Cortex of kidney (tissue), 1 donor: ENCODE measurements at places on chromosomes 4 and X.

DNA sequence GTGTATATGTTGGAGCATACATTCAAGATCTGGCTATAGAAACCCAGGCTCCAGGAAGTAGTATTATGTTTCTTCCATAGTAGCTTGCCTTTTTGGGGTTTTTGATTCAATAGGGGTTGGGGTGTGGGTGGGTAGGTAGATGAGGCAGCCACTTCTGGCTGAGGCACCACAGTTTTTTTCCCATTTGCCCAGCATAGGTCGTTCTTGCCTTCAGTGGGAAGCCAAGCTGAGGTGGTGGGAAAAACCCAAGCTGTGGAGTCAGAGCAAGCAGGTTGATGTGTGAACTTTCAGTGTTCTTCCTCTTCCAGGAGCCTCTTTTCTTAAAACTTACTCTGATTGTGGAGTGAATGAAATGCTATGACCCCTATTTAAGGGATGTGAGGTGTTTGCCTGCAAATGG, 67.0 kb upstream of the RPS6KA3 start:
- DNase-seq = no peak

GRCh38 chrX:100263650-100264049, 146.4 kb downstream of the PCDH19 start:
- DNase-seq = no peak

DNA sequence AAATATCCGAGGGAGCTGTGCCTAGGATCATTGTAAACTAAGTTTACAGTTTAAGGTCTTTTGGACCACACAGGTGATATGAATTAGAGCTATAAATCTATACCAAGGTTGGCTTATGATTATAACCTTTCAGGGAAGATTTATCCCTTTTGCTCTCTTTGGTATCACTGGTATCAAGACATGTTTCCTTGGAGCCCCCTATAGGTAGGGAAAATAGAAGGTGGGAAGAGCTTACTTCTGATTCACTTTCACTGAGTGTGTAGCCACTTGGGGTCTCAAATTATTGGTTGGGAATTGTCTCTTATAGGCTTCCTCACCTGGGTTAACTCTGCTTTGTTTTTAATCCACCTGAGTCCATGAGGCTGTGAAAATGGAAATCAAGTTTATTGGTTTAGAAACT, 262.1 kb upstream of the NR3C2 start:
- DNase-seq = no peak

DNA sequence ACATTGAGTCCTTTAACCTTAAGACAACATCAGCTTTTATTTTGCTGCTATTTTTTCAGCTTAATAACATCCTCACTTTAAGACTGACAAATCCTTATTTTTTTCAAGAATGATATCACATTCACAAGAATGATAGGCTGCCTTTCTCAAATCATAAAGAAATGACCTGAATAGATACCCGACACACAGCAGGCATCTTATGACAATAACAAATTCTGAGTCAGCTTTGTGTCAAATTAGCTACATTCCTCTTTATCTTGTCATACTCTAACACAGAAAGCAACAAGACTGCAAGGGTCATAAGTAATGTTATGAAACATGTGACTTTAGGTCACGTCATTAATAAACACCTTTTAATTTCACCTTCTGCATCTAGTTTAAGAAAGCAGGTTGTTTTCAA, 2387.6 kb downstream of the PCDH7 start:
- DNase-seq = no peak

GRCh38 chr4:148056879-148057278, 325.0 kb downstream of the ARHGAP10 start:
- no peak for DNase-seq

DNA sequence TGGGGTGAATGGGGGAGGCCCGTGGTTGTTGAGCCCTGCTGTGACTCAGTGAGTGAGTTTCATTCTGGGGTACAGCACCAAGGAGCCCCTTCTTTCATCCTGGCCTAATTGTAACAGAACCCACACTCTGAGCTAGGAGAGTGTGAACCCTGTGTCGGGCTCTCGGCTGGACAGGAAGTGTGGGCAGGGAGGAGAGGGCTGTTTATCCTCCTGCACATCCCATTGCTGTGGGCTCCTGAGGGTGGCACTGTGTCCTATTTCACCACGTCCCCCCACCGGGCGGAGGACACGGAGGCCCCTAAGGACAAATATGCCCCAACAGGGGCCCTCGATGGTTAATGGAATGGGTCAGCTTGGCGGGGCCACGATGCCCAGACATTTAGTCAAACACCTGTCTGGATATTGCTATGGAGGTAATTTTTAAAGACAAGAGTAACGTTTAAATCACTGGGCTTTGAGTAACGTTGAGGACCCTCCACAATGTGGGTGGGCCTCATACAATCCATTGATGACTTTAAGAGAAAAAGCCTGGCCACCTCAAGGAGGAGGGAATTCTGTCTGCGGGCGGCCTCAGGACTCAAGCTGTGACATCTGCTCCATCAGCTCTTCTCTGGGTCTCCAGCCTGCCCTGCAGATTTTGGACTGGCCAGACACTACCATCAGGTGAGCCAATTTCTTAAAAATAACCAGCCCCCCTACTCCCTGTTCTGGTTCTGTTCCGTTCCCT, 46.1 kb upstream of the SORCS2 start:
- DNase-seq = no peak

DNA sequence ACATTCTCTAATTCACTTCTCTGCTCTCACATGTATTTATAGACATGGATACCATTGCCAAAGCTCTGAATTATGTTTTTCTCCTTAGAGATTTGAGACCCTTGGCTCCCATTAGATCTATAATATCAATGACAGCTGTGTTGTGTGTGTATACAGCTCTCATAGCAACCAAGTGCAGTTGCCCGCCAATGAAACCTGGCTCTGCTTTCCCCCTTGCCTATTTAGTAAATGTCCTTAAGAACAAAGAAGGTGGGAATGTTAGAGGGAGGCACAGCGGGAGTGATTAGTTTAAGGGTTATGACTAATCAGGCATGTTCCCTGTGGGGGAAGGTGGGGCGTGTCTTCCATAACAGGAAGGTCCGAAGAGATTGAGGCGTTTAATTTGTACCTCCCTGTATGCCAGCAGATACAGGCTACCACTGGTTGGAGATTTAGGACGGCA, 100.5 kb upstream of the TBC1D9 start:
- no peak for DNase-seq

GRCh38 chr4:123495530-123495929, 98.9 kb downstream of the SPRY1 start:
- no peak for DNase-seq

GRCh38 chr4:771464-771863, 54.5 kb downstream of the CPLX1 start:
- DNase-seq = no peak

GRCh38 chr4:180810581-180810980, 1432.6 kb upstream of the TENM3 start:
- no peak for DNase-seq

DNA sequence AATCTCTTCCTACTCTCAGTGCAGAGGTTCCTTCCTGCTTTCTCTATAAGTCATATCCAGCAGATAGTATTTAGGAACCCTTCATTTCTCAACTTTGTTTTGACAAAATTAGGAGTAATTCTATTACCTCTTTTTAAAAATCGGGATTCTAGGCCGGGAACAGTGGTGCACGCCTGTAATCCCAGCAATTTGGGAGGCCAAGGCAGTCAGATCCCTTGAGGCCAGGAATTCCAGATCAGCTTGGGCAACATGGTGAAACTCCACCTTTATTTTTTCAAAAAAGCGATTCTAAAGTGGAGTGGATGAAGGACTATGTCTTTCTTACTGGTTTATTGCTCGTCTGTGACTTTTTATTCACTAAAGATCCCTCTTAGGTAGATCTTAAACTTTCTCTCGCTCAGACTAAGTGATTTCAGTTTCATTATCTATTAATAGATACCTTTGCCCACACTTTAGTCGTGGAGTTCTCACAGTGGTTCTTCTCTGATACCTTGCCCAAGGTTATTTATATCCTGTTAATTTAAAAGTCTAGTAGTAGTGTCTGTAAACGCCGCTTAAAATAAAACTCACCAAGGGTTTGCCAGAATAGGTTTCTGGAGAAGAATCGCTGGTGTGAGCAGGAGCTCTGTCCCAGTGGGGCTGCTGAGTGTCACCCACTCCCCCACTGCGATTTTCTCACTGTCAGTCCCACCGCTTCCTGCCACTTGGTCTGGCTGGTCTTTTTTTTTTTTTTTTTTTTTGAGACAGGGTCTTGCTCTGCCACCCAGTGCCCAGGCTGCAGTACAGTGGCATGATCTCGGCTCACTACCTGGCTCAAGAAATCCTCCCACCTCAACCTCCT, 27.0 kb upstream of the TMEM131L start:
- DNase-seq = no peak

DNA sequence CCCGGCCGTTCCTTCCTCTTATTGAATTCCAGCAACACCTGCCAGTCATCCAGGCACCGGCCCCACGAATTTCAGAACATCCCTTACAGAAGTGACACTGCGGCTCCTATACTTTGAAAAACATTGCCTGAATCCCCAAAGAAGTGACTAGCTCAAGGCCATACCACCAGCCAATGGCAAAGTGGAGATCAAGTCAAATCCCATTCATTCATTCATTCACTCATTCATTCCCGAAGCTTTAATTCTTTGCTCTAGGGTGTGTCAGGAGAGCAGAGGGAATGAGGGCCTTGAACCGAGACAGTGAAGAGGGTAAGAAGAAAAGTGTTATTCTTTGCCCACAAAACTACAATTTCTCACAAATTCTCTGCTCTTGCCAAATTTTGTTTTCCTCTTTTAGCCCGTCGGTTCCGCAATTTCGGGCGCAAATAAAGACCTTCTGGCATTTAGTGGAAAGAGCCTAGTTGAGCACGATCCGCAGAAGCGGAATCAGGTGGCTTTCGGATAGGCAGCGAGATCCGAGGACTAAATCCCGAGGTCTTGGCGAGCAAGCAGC, 824 bp upstream of the HMGB3 start:
- no peak for DNase-seq

DNA sequence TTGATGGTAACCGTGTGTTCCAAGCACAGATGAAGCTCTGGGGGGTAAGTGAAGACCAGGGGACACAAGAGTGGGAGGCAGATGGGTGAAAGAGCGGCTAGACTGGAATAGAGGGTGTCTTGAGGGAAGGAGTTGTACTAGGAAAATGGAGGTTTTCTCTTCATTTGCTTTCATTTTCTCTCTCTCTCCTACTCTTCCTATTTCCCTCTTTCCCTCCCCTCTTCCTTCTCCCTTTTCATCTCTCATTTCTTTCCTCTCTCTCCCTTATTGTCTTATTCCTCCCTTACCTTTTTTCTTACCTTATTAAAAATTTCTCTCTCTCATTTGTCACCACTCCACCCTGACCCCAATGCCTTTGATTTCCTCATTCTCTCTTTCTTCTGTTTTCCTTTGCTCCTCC, 3.0 kb downstream of the ITGB1BP2 start:
- DNase-seq = no peak

GRCh38 chr4:92270908-92271307, 32.9 kb upstream of the GRID2 start:
- DNase-seq = no peak
